ENCODE measurements at places on chromosomes 3 and 15.

- no peak for DNase-seq
Observed at GRCh38 chr15:82159922-82160321, 102.6 kb downstream of the EFL1 start.

DNA sequence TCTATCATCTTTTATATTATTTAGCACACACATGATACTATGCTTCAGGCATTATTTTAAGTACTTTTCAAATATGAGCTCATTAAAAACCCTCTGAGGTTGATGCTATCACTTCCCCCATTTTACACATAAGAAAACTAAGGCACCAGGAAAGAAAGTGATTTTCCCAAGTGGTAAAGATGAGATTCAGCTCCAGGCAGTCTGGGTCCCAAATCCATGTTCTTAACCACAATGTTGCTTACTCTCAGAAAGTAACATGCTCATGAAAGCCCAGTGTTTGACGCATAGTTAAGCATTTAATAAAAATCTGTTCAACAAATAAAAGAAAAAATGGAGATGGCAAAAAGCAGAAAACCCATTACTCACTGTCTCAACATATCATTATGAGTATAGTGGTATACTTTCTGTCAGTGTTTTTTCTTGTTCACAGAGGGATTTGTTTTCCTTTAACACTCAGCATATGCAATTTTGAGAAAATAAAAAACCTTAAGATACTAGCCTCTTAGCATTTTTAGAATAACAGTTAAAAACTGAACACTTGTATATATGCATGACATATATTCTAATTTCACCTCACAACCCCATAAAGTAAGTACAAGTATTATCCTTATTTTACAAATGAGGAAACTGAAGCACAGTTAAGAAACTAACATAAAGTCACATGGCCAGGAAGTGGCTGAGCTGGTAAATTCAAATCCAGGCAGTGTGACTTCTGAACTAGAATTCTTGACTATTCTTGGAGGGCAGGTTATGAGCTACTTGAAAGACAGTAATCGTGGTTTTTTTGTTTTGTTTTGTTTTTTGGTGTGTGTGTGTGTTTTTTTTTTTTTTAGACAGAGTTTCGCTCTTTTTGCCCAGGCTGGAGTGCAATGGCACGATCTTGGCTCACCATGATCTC is 10.4 kb downstream of the PEAK1 start:
- DNase-seq = peak; percentile 59

GRCh38 chr15:62118520-62119226 is 46.4 kb downstream of the C2CD4B start:
- DNase-seq = no peak

DNA sequence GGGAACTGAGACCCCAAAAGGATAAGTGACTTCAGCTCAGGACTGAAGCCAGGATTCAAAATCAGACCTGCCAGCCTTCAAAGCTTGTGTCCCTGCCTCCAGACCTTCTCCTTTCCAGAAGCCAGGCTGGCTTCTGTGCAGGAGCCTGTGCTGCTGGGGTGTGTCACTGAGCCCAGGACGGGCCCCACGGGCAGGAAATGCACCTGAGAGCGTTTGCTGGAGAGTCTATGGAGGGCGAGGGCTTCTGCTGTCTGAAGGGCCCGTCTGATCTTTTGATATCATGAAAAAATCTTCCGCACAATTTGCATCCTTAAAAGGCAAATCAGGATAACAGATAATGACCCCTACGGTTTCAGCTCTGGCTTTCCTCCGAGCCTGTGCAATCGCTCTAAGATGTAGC is 125.4 kb downstream of the FAM43A start:
- DNase-seq = no peak

DNA sequence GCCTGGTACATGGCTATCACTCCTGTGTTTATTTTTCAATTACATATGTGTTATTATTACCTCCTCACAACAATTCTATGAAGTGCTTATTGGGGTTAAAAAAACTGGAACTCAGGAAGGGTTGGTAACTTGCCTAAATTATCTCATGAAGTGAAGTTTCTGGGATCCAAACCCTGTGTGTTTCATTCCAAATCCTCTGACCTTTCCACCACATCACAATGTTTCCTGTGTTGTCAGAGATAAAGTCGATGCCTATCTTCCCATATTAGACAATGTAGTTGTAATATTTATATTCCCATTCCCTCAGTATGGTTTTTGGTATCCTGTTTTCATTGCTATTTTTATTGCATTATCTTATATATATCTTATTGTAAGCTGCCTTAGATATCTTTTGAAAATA is 269.1 kb upstream of the CFAP20DC start:
- no peak for DNase-seq

DNA sequence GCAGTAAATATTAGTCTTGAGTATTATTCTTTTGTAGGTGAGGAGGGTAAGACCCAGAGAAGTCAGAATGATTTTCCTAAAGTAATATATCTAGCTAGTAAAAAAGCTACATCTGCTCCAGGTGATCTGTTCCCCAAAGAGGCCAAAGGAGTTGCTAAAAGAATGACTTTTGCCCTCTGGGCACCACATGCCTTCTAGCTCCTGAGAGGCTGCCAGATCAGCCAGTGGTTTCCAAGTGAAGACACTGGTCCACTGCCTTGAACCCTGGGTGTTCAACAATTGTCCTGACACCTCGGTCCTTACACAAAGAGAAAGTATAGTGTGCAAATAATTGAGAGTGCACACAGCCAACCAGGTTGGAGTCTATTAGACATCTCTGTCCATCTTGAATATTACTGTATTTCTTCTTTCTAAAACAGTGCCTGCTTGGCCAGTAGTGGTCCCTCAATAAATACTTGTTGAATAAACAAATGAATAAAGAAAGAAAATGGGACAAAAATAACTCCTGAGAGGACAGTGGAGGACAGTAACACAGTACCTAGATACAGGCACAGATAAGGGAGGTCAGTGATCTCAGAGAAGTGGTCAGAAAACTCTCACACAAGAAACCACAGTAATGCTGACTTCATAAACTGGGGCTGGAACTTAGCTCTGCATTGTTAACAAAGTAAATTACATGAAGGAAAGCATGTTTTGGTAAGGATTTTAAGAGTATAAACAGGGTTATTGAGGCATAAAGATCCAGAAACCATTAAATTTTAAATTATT is 56.6 kb upstream of the CSTA start:
- no peak for DNase-seq

DNA sequence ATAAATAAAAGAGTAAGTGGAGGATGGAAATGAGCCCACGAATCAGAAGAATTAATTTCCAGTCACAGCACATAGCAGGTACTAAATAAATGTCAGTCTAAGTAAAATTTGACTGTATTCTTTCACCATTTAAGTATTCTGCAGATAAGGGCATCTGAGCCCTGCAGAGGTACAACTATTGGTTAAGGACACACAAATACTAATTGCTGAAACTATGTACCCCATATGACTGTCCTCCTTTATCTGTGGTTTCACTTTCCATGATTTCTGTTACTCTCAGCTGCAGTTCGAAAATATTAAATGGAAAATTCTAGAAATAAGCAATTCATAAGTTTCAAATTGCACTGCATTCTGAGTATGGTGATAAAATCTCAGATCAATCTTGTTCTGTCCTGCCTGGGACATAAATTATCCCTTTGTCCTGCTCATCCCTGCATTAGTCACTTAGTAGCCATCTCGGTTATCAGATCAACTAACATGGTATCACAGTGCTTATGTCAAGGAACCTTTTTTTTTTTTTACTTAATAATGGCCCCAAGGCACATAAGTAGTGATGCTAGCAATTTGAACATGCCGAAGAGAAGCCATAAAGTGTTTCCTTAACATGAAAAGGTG is 95.1 kb downstream of the LSAMP start:
- DNase-seq = no peak

DNA sequence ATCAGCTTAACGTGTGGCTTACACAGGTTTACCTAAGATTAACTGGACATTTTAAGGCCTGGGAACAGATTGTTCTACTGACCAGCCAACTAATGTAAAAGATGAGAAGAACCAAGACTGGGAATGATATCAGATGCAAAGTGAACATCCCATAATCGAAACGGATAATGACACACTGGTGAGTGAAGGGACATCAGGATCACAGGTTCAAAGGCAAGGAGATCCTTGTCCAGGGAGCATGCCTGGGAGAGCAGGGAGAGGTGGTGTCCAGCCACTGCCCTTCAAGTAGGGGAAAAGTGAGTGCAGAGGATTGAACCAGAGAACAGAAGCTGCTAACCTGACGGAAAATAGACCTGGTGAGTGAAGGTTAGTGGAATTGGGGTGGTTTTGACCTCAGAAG is 228.8 kb downstream of the RORA start:
- no peak for DNase-seq

GRCh38 chr15:38652998-38653397 is 88.4 kb upstream of the RASGRP1 start:
- DNase-seq = peak; percentile 57

GRCh38 chr3:12892840-12893189 is 51.5 kb upstream of the RPL32 start:
- DNase-seq = no peak

DNA sequence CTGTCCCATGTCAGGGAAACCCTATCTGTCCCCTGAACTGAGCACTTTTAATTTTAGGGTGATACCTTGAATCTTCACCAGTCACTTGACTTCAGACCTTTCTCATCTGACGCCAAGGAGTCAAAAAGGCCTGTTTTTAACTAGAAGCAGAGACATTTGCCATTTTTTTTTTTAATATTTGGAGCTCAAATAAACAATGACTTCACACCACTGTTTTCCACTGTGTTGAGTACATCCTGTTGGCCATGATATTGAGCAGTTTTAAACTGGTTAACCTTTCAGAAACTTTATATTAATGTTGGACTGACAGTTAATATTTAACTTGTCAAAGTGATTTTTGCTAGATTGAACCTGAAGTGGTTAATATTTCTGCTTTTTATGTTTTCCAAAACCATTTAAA is 28.2 kb downstream of the DAG1 start:
- no peak for DNase-seq

DNA sequence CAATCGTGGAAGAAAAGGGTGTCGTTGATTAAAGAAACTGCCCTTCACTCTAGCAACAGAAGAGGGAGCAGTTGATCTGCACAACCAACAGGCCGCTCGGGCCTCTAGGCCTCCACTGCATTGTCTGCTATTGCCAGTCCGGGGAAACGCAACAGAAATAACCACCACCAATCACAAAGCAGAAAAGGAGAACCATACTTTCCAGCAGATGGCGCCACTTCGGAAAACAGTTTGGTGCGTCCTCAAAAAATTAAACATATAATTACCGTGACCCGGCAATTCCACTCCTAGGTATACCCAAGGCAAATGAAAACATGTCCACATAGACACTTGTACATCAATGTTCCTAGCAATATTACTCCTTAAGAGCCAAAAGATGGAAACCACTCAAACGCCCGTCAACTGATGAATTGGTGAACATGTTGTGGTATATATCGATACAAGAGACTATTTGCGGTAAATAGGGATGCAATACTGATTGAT is 154.1 kb downstream of the TJP1 start:
- DNase-seq = peak; percentile 80

GRCh38 chr3:41629072-41629471 is 332.8 kb downstream of the ULK4 start:
- DNase-seq = no peak

- DNase-seq = peak; percentile 53
Observed at GRCh38 chr3:136819392-136819730, 435 bp downstream of the SLC35G2 start.

DNA sequence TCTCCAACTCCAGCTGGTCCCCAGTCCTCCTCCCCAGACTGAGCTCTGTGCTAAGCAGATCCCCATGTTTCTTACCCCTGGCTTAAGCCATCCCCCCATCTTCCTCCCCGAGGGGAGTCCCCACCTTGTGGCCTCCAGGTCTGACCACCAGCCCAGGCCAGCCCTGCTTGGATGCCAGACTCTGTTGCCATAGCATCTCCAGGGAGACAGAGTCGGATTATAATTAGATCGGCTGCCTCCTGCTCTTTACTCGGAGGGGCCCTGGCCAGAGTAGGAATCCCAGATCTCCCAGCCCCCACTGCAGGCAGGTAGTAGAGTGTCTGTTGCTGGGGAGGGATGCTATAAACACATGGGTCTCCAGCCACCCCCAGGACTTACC is 2.4 kb downstream of the KLHDC8B start:
- no peak for DNase-seq

- no peak for DNase-seq
Observed at GRCh38 chr3:104359546-104359945, 1007.2 kb upstream of the ALCAM start.

DNA sequence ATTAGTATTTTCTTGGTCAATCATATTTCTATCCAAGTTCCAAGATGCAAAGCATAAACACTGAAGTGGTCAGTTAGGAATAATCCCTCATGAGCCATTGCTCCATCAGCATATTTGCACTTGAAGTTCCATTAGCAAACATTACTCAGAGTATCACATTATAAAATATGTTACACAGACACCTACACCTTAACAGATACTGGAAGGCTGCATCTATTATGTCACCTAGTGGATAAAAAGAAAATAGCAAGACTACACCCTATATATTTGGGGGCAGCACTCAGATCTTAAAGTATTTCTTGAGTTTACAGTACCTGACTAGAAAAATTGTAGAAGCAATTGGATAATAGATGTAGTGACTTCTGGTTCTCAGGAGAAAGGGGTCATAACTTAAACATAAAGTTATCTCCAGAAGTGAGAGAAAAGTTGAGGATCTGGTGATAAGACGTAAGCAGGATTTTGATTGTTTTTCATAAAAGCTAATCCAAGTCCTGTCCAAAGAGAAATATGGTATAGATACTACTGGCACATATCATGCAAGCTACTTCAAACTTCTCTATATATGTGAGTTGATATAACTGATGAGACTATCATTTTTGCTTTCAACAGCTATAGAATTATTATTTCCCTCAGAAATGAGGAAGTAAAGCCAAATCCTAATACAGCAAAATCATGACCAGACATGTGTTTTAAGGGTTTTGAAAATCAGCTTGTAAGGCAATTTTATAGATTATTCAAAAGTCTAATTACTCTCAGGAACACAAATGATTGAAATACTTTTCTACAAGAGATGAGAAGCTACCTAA is 422.2 kb downstream of the GBE1 start:
- peak; percentile 28 for DNase-seq

- DNase-seq = no peak
Observed at GRCh38 chr15:99143655-99144610, 39.1 kb downstream of the SYNM start.

GRCh38 chr3:190381441-190381840 is 6.5 kb upstream of the CLDN16 start:
- DNase-seq = no peak

DNA sequence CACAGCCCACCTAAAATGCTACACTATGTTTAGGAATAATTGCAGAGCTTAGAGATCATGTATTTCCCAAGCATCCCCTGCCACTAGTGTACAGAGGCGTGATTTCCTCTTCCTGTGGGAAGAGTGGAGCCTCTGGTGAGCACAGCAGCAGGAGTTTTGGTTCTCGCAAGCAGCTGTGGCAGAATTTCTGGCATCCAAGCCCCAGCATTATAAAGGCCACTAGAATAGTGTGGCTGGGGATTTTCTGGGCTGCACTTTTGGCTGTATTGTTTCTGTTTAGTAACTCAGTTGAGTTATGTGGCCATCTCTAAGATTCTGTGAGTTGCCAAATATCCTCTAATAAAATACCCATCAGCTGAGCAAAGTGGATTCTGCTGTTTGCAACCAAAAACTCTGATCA is 64.7 kb downstream of the GPR176 start:
- DNase-seq = no peak

All from KBM-7 (cell line).